ENCODE measurements at places on chromosomes 2 and 18.

GRCh38 chr18:10726198-10727068 lies 200.6 kb downstream of the NAPG start:
- DNase-seq: no peak

DNA sequence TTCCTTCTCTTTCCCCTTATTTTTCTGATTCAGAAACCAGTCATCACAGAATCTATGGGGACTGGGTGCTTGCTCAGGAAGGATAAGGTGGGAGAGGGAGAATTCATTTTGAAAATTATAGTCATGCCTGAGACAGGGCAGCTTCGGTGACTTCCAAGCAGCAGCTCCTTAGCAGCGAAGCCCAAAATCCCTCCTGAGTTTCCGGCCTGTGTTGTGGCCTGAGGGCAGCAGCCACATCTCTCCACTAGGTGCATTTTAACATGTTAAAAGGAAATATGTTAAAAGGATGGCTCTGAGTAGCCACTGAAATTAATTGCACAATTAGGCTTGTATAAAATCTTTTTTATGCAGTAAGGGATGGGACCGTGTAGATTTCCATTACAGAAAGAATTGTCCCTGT lies 207.0 kb upstream of the RAB12 start:
- no peak for DNase-seq

DNA sequence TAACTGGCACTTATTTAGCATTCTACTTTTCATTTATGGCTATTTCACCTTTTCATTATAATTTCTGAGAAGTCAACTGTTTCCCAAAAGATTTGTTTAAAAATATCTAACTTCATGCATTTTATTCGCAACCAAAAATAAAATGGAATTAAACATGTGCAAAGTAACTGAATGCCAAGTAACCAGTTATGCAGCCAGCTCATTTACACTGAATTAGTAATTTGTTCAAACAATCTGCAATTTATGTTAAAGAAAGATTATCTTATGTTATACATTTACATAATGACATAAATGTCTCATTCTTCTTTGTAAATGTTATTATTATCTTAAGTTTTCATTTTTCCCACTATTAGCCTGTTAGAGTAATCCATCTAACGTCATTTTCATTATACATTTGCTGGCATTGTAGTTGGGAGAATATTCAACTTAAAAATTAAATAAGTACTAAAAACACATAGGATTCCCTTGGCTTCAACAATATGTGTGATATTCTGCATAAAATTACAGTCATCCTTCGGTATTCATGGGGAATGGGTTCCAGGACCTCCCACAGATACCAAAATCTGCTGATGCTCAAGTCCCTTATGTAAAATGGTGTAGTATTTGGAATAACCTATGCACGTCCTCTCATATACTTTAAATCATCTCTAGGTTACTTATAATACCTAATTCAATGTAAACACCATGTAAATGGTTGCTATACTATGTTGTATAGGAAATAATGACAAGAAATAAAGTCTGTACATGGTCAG lies 43.7 kb upstream of the STAM2 start:
- DNase-seq: no peak

DNA sequence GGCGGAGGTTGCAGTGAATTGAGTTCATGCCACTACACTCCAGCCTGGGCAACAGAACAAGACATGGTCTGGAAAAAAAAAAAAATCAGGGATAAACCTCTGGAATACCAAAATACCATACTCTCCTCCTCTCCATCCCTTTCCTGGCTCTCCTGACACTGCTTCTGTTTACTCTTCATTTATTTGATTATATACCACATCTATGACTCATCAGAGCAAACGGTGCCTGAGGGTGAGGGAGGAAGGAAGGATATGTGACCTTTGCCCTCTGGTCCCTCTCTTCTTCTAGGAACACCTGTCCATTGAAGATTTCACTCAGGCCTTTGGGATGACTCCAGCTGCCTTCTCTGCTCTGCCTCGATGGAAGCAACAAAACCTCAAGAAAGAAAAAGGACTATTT lies 30.0 kb downstream of the VIL1 start:
- no peak for DNase-seq

- DNase-seq: no peak
Observed at GRCh38 chr2:13019781-13020180, 303.0 kb downstream of the TRIB2 start.

GRCh38 chr2:204775766-204776165 lies 230.5 kb downstream of the PARD3B start:
- no peak for DNase-seq

GRCh38 chr2:73203055-73203681 lies 794 bp downstream of the NOTO start:
- no peak for DNase-seq

- DNase-seq: no peak
Observed at GRCh38 chr2:160405077-160405867, 88.3 kb downstream of the RBMS1 start.

GRCh38 chr2:112156152-112156986 lies 18.2 kb downstream of the FBLN7 start:
- no peak for DNase-seq

- no peak for DNase-seq
Observed at GRCh38 chr2:25738383-25739343, 65.3 kb upstream of the DTNB start.

DNA sequence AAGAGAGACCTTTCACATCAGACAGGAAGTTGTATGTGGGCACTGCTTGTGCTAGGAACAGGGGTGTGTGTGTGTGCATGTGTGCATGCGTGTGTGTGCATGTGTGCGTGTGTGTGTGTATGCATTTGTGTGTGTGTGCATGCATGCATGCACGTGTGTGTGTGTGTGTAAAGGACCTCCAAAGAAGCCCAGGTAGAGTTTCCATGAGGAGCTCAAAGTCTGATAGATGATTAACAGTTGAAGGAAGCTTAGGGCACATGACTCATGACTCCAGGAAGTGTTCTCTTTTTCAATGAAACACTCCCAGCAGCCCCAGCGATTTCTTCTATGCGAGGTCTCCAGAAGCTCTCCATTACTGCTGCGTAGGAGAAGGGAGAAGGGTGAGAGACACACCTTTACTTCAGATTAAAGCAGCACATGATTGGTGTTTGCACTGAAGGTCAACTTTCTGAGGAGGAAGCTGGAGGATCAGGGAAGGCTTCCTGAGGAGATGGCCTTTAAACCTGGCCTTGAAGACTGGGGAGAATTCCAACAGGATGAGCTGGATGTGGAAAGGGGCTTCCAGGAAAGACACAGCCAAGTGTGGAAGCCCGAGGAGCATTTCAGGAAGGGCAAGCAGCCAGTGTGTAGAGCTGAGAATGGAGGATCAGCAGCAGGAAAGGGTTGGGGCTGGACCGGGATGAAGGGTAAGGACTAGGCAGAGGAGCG lies 77.7 kb downstream of the SMAD4 start:
- DNase-seq: no peak

DNA sequence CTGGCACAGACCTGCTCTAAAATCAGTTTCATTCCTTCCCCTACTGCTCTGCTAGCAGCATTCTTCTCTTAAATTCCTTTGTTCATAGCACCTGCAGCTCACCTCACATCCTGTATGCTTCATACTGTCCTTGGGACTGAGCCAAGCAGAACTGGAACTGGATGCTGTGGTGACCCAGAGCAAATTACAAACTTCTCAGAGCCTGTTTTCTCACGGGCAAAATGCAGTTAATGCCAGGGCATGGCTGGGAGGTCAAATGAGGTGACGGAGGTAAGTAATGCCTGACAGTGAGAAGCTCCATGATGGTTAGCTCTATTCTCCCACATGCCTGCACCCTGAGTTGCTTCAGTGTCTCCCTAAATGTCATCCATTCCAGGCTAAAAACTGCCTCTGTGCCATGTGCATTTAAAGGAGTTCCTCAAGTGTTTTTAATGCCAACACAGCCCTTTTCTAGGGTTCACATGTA lies 29.7 kb downstream of the C2orf42 start:
- DNase-seq: no peak

GRCh38 chr2:68283419-68283812 lies 31.1 kb upstream of the PPP3R1 start:
- no peak for DNase-seq

DNA sequence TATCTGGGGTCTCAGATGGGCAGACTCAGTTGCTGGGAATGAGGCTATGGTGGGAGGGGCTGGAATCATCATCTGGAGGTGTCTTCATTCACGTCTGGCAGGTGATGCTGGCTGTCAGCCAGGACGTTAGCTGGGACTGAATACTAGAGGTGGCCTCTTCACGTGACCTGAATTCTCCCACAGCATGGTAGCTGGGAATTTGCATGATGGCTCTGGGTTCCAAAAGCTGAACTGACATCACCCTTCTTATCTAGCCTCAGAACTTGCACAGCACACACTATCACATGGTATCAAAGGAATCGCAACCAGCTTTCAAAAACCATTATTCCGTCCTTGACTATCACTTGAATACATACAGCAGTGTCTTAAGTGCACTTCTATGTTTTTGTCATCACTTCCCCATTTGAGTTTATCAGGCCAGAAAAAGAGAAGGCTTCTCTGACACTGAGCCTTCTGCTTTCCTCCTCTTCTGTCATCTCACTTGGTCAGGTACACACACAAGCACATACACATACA lies 53.0 kb upstream of the LRP2 start:
- DNase-seq: no peak

GRCh38 chr2:229176136-229176535 lies 95.0 kb downstream of the PID1 start:
- no peak for DNase-seq

- DNase-seq: no peak
Observed at GRCh38 chr18:9683418-9684396, 24.4 kb upstream of the RAB31 start.

DNA sequence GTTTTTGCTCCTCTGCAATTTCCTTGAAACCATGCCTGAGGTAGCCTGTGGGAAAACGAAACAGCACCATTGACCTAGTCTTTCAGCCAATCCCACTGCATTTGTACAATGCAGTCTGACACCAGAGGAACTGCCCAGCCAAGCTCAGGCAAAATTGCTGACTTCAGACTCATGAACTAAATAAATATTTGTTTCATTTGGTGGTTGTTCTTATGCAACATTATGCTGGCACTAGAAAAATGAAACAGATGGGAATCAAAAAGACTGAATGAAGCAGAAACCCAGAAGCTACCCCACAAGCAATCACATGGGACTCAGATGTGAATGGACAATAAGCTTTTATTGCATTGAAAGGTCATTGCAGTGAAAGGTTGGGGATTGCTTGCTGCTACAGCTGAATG lies 1.7 kb downstream of the NAT8 start:
- DNase-seq: no peak

GRCh38 chr18:43160509-43160908 lies 45.0 kb upstream of the RIT2 start:
- DNase-seq: no peak

GRCh38 chr2:10911291-10912075 lies at the start of gene KCNF1:
Gene KCNF1 (plus strand): TSS chr2:10911934. CDS start chr2:10912427, 493 bp downstream.
- DNase-seq: peak; percentile 90

GRCh38 chr2:233686928-233687327 lies 5.2 kb downstream of the UGT1A7 start:
- no peak for DNase-seq

- peak; percentile 86 for DNase-seq
Observed at GRCh38 chr2:133561045-133561852, 7.0 kb downstream of the NCKAP5 start.

DNA sequence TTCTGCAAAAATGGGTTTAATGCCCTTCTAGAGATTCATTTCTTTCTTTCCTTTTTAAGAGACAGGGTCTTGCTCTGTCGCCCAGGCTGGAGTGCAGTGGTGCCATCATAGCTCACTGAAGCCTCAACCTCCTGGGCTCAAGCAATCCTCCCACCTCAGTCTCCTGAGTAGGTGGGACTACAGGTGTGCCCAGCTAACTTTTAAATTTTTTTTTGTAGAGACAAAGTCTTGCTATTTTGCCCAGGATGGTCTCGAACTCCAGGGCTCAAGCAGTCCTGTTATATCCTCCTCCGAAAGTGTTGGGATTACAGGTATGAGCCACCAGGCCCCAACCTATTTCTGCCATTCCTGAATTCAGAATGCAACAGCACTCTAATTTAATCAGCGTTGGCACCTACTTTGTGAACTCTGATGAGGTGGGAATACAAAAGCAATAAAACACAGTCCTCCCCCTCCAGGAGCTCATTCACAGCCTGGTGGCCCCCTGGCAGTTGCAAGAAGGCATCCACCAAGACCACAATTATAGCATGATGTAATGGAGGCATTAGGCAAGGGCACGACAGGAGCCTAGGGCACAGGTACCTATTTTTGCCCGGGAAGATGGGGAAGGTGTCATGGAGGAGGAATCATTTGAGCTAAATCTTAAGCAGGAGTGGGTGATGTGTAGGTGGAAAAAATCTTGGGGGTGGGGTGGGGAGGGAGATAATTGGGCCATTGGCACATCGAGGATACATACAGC lies 5.1 kb downstream of the RHOB start:
- DNase-seq: no peak

DNA sequence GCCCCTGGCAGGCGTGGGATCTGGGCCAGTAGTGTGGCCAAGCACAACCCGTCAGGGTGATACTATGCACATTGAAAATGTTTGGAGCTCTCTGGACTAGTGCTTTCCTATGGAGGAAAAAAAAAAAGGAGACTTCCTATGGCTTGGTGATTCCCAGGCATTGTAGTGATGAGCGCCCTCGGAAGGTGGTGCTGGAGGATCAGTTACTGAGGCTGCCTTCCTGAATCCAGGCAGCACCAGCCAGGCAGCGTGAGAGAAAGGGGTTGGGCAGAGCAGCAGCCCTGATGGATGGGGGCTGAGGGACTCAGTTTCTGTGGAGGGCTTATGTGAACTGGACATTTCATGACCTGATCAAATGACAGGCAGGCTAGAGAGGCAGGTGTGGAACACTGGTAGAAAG lies 70.9 kb downstream of the CHRNA1 start:
- DNase-seq: no peak

GRCh38 chr18:22344908-22345670 lies 72.6 kb downstream of the CTAGE1 start:
- no peak for DNase-seq

GRCh38 chr18:33871363-33872025 lies 293.5 kb downstream of the ASXL3 start:
- DNase-seq: no peak

- DNase-seq: no peak
Observed at GRCh38 chr2:3951131-3951954, 248.0 kb downstream of the DCDC2C start.

DNA sequence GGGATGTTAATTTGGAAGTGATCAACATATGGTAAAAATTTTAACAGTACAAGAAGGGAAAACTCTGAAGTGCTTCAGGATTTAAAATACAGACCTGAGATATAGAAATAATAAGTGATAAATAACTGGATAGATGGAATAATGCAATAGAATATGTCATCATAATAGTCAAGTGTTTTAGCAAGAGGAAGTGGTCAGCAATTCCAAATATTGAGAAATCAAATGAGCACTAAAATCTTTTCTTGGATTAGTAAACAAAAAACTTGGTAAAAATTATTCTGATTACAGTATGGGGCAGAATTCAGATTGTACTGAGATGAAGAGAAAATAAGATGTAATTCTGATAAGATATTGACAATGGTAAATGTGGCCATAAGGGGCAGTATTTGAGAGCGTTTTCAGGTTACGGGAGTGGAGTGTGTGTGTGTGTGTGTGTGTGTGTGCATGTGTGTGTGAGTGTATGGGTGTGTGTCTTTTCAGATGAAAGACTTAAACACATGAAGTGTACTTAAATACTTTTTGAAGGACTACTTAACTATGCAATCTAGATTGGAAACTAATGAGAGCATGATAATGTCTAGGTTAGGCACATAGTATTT lies 217.9 kb upstream of the ITGA4 start:
- DNase-seq: no peak

- no peak for DNase-seq
Observed at GRCh38 chr2:55085113-55086040, 35.1 kb upstream of the RTN4 start.

GRCh38 chr2:224971214-224971613 lies 71.1 kb downstream of the DOCK10 start:
- DNase-seq: no peak
